ENCODE measurements at places on chromosomes 4 and X.

DNA sequence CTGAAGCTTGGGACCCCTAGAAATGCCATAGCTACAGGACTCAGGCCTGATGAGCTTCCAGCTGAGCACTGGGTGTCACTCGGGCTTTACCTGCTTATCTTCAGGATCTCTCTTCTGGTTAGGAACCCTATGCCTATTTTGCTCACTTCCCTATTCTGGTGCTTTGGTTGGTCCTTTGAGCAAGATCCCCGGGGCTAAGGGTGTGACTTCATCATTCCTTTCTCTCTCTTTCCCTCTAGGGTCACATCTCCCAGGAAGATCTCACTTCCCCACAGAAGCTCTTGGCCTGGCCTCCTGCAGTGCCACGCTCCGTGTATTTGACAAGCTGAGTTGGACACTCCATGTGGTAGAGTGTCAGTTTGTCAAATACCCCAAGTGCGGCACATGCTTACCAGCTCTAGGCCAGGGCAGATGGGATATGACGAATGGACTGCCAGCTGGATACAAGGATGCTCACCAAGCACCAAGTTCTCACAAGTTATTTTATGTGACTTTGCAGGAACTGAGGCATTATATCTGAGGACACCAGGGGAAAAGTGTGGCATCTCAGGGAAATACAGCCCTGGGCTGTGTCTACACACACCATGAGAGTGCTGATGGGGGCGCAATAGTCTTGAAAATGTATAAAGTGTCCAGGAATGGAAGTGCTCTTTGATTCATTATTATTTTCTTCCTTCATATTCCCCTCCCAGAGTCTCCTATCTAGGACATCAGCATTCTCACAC, 21.1 kb downstream of the VSIG4 start:
- DNase-seq, result no peak

DNA sequence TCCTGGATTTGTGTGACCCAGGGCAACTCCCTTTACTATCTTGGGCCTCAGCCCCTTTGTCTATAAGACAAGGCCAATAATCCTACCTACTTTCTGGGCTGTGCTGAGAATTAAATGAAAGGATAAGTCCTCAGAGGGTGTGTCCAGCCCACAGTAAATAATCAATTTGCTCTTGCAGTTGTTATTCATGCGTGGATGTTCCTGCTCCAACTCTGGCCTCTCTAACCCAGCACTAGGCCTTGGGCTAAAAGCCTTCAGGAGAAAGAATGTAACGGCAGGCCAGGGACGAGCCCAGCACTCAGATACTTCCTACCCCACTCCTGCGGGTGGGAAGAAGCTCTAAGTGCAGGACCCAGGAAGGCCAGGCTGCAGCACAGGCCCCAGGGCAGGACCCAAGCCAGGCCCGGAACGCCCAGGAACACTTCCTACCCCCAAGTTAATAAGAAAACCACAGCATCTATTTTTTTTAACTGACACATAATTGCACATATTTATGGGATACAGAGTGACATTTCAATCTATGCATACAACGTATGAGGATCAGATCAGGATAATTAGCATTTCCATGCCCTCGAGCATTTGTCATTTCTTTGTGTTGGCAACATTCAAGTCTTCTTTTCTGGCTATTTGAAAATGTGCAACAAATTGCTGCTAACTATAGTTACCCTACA, 179.6 kb upstream of the RBPJ start:
- no peak for DNase-seq

DNA sequence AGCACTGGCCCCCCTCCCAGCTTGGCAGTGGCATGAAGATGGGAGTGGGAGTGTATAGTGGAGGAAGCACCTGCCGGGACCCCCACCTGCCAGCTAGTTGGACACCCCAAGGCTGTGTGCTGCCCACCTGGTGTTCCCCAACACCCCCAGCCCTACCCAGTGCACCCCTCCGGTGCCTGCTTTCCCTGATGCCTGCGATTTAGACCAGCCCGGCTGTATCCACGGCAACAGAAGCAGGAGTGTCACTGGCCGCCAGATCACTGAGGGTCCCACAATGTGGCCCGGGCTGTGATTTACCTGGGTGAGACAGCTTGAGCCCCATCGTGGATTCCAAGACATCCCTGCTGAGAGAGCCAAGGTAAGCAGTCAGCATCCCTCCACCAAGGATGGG, 533 bp downstream of the GPR173 start:
- no peak for DNase-seq

DNA sequence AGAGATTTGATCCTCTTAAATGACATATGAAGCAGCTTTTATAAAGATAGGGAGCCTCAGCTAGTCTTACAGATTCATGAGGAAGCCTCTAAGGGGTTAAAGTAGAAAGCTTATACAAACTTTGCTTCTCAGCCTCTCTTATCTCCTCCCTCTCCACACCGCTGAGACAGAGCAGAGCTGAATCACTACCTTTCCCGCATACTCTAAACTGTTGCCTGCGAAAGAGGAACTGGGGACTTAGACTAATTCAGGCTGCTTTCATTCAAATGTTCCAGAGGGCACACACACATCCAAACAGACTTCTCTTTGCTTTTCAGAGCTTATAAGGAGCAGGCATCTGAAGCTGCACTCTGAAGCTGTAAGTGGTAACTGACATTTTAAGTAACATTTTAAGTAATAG, at the start of gene SERTM2:
Gene SERTM2, plus strand, starts transcription at position 169 of the 400 bp plus-strand sequence. CDS start 7,213 bp downstream, outside the sequence.
- DNase-seq, result no peak

DNA sequence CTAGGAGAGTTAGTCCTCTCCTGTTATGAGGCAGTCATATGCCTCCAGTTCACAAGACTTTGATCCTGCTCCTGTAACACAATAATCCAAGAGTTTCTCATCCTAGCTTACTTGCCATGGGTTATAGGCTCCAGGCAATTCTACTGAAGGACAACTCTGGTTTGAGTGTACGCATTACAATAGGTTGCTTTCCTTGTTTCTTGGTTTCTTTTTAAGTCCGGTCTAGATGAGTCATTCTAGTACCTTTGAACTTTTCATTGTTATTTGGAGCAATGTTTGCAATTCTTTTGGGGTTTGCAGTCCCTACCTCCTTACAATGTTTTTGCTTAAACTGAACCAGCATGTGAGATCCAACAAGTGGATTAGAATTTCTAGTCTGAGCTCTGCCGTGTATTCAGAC, 109.1 kb downstream of the ANAPC4 start:
- no peak for DNase-seq

- DNase-seq, result no peak
Measured at GRCh38 chrX:100863326-100863864, 10.8 kb downstream of the NOX1 start.

- no peak for DNase-seq
Measured at GRCh38 chr4:148059617-148060180, 327.8 kb downstream of the ARHGAP10 start.

DNA sequence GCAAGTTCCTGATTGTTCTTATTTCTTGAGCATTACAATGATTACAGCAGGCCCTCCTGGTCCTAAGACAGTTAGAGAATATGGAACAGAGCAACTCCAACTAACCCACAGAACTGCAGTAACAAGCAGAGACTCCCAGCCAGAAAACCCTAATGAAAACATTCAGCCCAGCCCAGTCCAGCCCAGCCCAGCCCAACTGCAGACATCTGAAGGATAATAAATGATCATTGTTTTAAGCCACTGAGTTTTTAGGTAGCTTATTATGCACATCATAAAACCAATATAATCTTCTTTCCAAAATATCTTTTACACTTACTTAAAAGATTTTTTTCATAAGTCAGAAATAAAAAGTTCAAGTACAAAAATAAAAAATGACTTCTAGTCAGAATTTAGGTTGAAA, 51.3 kb downstream of the SPOCK3 start:
- DNase-seq, result no peak

All from fibroblast of skin of left quadriceps (primary cell).